Stimulated activated CD4-positive, alpha-beta T cell treated with anti-CD3 and anti-CD28 coated beads, Interleukin-1b, Interleukin-23, amount 100 ng/mL, for 48 hours (primary cell): ENCODE measurements at places on chromosomes 7 and 10.

- no peak for DNase-seq
These were observed 58.0 kb downstream of the MAP3K8 start for GRCh38 chr10:30491916-30492515.

DNA sequence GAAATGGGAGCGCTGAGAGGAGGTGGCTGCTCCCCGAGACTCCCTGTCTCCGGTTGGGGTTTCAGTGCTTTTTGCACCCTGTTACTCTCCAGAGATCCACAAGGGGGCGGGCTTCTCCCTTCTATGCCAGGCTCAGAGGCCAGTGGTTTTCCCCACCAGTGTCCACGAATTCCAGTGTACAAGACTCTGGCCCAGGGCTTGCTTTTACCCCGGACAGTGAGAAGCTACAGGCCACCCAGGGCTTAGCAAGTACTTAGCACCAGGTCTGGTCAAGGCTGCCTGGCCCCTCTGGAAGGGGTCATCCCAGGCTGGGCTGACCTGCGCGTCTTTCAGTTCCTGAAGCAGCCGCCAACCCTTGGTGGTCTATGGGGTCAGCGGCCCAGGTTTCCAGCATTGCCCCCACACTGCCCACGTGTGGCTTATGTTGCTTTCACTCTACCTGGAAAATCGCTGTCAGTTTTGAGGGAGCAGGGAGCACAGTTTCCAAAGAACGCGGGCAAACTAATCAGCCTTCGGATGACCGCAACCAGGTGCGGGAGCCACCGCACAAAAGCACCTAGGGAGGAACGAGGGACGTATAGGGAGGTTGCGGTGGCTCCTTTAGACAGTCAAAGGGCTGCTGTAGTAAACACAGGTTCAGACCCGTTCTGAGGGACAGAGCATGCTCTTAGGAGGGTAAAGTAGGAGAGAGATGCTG, 6.8 kb downstream of the CYP26A1 start:
- DNase-seq, result peak; percentile 41

DNA sequence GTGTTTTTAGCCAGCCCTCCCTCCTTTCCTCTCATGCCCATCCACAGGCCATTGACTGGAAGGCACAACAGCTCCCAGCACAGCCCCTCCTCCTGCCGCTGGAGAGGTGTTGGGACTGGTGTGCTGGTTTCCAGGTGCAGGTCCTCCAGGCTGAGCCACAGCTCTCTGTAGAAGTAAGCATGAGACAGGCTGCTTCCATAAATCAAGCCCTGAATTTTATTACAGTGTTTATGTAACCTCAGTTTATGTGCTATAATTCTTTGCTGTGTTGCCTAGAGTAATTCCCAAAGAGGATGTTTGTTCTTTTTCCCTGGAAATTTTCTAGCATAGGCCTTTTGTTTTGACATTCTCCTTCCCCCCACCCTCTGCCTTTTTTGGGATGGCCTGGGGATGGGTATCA, 445.8 kb downstream of the AUTS2 start:
- DNase-seq, result no peak

DNA sequence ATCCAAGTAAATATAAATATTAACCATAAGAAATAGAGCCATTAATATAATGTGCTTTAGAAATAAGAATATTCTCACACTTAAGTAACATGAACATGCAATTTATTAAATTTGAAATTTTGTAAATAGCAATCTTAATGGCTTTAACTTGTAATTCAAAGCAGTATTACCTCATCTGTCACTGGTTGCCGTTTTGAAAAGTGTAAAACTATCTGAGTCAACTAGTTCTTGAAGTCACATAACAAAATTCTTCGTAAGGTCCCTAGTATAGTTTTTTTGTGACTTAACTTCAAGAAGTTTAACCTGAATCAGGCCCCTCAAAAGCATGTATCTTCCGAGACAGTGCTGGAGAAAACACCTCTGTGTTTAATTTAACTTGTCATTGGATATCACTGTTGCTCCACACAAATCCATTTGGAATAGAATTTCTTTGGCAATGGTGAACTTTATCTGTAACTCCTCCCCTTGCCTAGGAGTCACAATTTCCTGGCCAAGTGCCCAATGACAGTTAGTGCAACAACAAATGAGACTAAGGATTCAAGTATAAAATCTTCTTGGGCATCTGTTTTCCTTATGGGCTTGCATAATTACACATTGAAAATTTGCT, 47.1 kb downstream of the NT5C2 start:
- DNase-seq, result peak; percentile 19

GRCh38 chr10:118835682-118836326, 81.0 kb upstream of the CACUL1 start:
- DNase-seq, result no peak

- no peak for DNase-seq
These were observed 13.5 kb downstream of the CRYGN start for GRCh38 chr7:151426441-151426903.

DNA sequence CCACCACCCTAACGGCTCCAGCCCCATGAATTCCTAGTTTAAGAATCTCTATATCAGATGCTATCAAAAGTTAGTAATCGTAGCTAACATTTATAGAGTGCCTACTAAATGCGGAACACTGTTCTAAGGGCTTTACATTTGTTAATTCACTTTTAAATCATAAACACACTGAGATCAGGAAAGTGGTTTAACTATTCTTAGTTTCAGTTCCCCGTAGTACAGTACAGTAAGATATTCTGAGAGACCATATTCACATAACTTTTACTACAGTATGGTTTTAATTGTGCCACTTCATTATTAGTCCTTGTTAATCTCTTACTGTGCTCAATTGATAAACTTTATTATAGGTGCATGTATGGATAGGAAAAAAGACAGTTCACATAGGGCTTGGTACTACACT, 22.5 kb downstream of the SYPL1 start:
- DNase-seq, result no peak
